ENCODE measurements at places on chromosomes 3 and 15. TPM values are rescaled to one million over a fixed set of nuclear protein-coding genes. Genes with fewer than 3 reads are reported as not detected.

Gene CYP11A1
- 1.0 TPM for total RNA-seq

Gene COL6A5
- total RNA-seq = 0.14 TPM

Gene LYZL4
- not detected for total RNA-seq

Gene CAPN3
- total RNA-seq = 12.3 TPM

Gene EXD1
- total RNA-seq = not detected

Gene SCN10A
- total RNA-seq = not detected

Gene AQP9
- not detected for total RNA-seq

Gene ACKR4
- total RNA-seq = 1.9 TPM

DNA sequence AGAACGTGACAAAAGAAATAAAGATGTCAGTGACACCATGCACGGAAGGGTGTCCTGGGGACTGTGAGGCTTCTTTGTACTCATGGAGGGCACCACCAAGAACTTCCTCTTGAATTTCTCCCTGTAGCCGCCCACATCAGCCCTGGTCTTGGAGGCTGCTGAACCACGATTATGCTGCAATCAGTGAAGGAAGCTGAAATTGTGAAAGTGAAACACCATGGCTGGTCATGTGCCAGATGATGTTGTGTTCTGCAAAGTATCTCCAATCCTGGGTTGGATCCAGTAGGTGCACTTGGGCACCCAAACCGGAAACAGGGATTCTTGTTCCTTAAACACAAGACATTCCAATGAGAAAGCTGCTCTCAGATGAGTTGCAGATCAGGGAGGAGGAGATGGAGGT is 104.4 kb upstream of the GOLGA6L6 start:
- no peak for DNase-seq

DNA sequence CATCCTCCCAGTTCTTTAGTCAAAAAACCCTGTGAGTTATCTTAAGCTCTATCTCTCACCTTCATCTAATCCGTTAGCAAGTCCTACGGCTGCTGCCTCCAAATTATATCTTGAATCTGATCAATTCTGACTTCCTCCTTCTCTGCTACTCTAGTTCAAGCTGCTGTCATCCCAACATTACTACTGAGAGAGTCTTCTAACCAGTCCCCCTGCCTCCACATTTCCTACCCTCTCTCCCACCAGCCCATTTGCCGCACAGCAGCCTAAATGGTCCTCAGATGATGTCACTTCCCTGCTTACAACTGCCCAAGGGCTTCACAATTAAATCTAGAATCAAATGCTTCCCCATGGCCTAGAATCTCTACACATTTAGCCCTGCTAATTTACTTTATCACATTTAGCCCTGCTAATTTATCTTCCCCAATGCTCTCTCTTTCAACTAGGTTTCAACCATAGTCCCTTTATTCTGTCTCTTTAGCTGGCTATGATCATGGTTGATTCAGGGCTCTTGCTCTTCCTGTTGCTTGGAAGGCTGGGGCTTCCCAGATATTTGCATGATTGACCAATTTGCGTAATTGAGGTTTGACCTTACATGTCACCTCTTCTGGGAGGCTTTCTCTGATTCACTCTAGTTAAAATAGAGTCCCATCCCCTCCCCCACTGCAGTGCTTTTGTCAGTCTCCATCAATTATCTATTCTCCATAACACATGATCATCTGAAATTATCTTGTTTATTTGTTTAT is 11.0 kb upstream of the ARL14 start:
- no peak for DNase-seq

- DNase-seq = peak; percentile 73
Observed at GRCh38 chr15:99105514-99106341, 848 bp downstream of the SYNM start.

- DNase-seq = no peak
Observed at GRCh38 chr15:75058127-75058905, 34.9 kb downstream of the PPCDC start.

DNA sequence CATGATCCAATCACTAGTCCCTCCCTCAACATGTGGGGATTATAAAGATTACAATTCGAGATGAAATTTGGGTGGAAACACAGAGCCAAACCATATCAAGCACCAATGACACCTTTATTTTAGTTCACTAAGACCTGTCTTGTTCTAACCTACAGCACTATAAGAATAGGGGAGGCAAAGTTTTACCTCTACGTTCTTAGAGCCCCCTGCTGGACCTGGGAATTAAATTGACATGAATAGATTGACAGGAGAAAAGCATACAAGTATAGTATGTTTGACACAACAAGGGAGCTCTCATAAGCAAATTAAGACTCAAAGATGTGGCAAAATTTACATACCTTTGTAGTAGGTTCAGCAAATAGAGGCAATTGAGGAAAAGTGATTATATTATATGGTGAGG is 974.4 kb upstream of the ALCAM start:
- DNase-seq = no peak

- no peak for DNase-seq
Observed at GRCh38 chr15:29859293-29859692, 37.0 kb upstream of the TJP1 start.

DNA sequence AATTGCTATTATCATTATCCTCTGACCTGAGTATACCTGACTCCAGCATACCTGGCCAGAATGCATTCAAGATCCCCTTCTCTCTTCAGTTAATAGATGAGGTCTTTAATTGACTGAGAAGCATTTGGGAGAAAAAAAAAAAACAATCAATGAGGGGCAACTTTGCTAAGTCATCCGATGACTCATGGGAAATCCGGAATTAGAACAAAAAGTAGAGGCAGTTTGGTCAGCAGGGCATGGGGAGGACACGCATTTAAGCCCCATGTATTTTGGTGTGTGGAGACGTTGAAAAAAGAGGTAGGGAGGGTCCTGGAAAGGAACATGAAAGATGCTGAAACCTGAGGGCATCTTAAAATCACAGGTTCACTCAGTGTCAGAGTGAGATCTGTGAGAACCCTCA is 256.2 kb downstream of the RORA start:
- DNase-seq = no peak

DNA sequence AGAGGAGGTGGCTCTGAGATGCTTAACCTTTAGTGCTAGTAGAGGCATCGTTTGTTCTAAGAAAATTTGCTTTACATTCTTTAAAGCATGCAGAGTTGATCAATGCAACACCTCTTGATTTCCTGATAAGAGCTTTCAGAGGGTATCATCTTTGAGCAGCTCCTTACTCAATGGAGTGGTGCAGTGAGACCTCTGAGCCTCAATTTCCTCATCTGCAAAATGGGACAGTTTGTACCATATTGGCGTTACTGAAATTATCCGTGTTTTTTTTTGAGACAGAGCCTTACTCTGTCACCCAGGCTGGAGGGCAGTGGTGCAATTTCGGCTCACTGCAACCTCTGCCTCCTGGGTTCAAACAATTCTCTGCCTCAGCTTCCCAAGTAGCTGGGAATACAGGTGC is 1.6 kb upstream of the TMEM42 start:
- no peak for DNase-seq

DNA sequence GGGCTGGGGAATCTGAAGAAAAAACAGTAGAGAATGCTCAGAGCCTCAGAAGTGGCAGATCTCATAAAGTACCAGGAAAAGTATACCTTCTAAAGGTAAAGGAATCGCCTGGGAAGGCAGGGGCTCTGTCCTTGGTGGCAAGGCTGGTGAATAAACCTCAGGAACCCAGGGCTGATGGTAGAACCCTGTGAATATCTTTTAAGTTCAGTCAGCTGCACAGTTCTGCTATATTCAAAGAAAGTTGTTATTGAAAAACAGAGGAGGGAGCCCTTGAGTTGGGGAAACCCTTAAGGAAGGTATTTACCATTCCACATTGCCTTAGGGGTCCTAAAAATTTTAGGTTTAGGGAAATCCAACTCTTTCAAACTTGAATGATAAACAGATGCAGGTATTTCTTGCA is 31.2 kb downstream of the ZPLD1 start:
- no peak for DNase-seq

- no peak for DNase-seq
Observed at GRCh38 chr3:116647996-116648395, 61.6 kb upstream of the TUSC7 start.

DNA sequence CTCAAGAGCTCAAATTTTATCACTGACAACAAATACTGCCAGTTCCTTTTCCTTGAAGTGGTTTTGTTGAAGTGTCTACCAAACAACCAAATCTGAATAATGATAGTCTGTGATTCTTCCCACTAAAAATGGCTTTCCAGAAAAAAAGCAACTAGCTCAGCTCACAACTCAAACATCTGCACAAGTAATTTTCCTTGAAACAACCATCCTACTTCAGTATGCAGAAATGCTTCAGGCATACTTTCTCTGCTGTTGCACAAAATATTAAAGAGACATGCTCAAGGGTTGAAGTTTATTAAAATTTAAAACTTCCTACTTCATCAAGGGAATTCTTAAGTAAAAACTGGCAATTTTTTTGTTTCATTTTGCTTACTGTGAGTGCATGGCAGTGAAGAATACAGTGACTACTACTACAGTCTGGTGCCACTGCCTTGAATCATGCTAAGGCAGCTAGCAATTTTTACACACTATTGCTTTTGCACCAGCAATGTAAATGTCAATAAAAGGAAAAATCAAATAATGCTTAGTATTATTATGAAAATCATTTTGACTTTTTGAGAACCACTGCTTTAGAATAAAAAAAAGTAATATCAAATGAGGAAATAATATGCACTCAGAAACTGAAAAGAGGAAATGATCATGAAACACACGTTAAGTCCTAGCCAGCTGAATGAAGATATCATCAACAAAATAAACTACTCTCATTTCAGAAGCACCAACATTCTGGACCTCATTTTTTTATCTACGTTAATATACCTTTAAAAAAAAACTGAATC is 33.6 kb downstream of the VPS13C start:
- DNase-seq = no peak

GRCh38 chr3:179731544-179731943 is 78.7 kb downstream of the USP13 start:
- DNase-seq = no peak

DNA sequence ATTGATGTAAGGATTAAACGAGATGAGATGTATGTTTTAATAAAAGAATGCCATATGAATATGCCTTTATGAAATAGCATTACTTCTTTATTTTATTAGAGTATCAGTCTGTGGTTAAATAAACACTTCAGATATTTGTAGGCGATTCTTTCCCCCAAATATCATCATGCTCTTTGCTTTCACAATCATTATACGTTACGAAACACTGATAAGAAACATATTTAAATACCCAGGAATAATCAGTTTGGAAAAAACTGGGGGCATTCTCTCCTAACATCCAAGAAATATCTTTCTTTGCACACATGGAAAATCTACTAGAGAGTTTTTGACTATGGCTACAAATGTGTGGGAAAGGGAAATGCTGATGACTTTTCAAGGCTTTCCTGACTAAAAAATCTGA is 4.4 kb upstream of the PLAAT1 start:
- no peak for DNase-seq

- no peak for DNase-seq
Observed at GRCh38 chr3:123605789-123606234, 21.0 kb upstream of the HACD2 start.

- no peak for DNase-seq
Observed at GRCh38 chr3:48215466-48215865, 7.8 kb upstream of the CAMP start.

DNA sequence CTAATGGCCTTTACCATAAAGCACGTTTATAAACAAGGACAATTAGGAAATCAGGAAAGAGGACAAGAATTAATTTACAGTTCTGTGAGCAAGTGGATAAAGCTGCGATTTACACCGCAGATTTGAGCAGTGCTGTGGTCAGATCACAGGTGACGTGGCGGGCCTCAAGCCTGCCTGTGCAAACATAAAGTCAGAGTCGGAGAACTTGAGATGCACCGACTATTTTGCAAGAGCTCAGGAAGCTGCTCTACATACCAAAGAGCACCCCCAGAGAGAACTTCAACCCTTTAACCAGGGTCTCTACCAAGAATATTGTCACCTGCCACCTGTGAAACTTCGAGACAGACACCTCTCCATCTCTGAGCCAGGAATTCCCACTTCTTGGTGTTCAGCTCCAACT is 35.7 kb downstream of the MECOM start:
- DNase-seq = no peak
